Left ventricle myocardium inferior (tissue), 1 donor: ENCODE measurements at places on chromosomes 4 and X. TPM values are rescaled to one million over a fixed set of nuclear protein-coding genes. Genes with fewer than 3 reads are reported as not detected.
A peak's percentile ranks its signal among the peaks of the same experiment; 100 is the strongest.

GRCh38 chr4:10738826-10739489, 54.4 kb upstream of the CLNK start:
- no peaks in the 10 kb centered on the region for H3K36me3 ChIP-seq
- no peak overlapping the region for H3K27ac ChIP-seq
- no peaks in the 10 kb centered on the region for H3K4me1 ChIP-seq
- H3K4me3 ChIP-seq = no peak overlapping the region
- peaks cover 27% of the 10 kb centered on the region for H3K27me3 ChIP-seq

DNA sequence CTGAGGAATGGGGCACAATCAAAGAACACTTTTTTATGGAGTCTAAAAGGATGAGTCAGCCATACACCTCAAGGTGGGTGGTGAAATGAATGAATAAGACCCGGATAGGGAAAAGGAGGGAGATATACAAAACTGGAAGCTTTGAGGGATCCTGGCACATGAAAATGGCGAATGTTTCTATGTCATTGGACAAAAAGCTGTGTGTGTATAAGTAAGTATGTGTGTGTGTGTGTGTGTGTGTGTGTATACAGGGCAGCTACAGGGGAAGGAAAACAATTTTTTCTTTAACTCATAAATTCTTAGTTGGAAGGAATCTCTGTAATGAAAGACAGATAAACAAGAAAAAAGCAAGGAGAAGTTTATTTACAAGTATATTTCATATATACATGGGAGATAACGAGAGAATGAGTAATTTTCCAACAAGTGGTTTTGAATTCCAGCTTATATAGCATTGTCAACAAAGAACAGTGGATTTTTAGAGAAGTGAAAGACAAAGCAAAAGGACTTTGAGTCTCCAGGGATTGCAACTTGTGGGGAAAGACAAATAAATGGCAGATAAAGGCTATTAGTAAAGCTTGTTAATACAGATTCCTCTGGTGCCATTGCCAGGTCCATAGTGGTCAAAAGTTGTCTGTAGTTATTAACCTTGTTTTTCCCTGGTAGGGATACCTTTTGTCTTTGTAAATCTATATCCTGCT, 99.7 kb downstream of the MMRN1 start:
- H3K36me3 ChIP-seq = no peaks in the 10 kb centered on the region
- H3K27me3 ChIP-seq = no peaks in the 10 kb centered on the region
- no peak for DNase-seq
- H3K27ac ChIP-seq = no peak overlapping the region
- no peaks in the 10 kb centered on the region for H3K4me1 ChIP-seq

- no peaks in the 10 kb centered on the region for H3K36me3 ChIP-seq
- H3K27ac ChIP-seq = peak overlapping the region; percentile 84
- peaks cover 7% of the 10 kb centered on the region for H3K27me3 ChIP-seq
- H3K4me3 ChIP-seq = peak overlapping the region; percentile 74
- peak; percentile 20 for DNase-seq
Measured at GRCh38 chrX:3711331-3711917, 2.0 kb downstream of the PRKX start.

The ARL9 gene
- total RNA-seq = not detected
